ENCODE measurements at places on chromosomes 2 and 18.

DNA sequence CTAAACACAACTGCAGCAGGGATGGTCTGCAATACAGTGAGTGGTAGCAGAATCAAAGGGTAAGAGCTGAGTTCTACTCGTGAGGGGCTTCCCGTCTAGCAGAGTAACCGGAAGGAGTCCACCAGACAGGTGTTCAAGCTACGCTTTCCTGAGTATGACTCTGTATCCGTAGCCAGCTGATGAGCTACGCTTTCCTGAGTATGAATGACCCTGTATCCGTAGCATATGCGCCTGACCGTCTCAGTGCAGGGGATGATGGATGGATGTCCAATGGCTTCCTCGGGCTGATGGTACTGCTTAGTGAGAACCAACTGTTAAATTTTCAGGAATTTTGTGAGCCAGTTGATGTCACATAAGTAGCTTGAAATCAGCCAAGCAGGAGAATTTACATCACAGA lies 244.1 kb upstream of the MYT1L start:
- DNase-seq: no peak

- DNase-seq: no peak
Measured at GRCh38 chr2:223720367-223720766, 117.0 kb downstream of the AP1S3 start.

DNA sequence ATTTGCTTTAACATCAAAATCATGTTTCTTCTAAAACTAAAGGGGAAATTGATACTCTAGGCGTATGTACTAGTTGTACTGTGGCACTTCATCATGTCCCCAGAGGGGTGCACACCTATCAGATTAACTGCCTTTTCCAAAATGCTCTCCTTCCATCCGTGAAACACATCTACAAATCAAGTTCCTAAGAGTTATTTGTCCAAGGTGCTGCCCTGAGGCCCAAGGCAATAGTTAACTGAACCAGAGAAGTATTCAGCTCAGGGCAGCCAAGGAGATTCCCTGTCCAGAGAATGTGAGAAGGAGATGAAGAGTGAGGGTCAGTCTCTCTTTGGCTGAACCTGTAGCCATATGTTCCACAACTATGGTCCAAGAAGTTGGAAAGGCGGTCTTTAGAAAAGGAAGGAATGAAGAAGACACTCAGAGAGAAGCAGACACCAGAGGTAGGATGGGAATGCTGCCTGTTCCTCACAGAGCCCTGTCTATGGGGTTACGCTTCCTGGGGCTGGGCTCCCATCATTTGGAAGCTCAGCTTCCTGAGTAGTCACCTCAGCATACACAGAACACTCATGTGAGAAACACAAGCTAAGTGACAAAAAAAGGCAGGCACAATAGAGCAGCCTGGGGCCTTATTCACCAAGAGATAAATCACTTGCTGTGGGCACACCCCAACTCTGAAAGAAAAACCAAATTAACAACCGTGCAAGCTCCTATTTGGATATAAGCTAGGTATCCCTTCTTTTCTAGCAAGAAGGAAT lies 55.6 kb downstream of the ANKRD44 start:
- no peak for DNase-seq

- DNase-seq: no peak
Measured at GRCh38 chr18:11310476-11311086, 161.2 kb upstream of the PIEZO2 start.

DNA sequence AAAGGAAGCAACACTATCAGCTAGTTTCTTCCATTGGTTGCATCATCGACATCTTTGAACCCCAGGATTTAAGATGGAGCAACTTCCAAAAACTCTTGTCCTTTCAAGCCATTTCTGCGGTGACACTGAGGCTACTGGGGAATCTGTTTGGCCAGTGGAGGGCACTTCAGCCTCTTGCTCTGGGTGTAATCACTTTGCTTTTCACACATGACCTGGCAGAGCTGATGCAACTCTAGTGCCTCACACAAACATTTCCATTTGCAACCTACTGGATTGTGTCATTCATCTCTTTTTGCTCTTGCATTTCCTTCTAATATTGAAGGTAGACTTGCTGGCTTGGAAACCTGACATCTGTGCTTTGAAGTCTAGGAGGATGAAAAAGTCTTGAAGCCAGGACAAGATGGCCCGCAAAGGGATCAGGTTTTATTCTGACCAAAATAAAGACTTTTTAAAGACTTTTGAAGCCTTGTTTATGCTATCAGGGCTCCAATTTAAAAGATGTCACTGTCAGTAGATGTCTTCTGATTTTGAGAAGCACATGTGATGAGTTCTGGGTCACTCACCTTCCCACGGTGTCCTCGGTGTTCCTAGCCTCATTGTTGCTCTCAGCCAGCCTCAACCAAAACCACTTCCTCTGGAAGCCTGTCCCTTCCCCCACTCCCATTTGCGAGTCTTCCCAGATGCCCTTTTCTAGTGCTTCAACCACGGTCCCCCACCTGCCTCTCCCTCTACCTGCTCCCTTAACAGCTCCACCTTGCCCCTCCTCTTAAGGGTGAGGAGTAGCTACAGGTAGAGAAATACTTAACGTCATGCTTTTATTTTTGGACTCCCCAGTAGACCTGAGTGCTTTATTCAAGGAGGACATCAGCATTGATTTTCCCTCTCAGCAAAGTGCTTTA lies 69.7 kb upstream of the KCNE4 start:
- DNase-seq: no peak

- DNase-seq: no peak
Measured at GRCh38 chr2:168107322-168107721, 140.1 kb downstream of the STK39 start.

GRCh38 chr2:238667008-238667407 lies 180.9 kb upstream of the TWIST2 start:
- DNase-seq: no peak

GRCh38 chr18:48711651-48712486 lies 173.0 kb downstream of the CTIF start:
- DNase-seq: no peak

DNA sequence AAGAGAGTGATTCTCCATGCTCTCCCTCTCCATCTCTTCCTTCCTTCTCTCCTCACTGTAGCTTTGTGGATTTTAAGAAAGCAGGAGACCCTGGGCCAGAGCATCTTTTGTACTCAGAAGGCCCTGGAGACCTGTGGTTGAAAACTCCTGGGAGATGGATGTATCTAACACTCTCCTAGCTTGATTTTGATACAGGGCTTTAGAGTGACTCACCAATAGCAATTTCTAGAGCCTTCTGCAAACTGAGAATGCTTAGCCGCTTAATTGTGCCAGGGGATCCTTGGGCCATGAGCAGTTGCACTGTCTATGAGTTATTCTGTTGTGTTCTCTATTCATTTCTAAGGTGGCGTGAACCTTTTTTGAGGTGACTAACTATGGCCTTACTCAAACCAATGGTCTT lies 17.7 kb downstream of the HOXD1 start:
- DNase-seq: no peak

- no peak for DNase-seq
Measured at GRCh38 chr18:58758606-58759005, 87.3 kb downstream of the MALT1 start.

DNA sequence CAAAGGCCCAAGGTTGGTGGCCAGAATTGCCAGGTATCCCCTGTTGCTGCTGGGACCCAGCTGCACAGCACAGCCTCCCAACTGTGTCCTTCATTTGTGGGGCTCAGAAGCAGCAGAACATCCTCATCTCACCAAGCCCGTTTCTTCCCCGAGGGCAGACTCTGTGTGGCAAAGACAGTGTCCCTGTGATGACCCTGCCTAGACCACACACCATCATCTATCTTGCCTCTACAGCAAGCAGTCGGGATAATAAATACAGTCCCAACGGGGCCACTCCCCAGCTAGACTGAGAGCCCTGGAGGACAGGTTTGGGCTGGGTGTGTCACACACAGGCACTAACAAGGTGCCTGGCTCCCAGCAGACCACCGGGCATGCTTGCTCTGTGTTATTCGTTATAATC lies 93.4 kb downstream of the PTGR3 start:
- DNase-seq: no peak

- DNase-seq: no peak
Measured at GRCh38 chr18:11316546-11316945, 167.2 kb upstream of the PIEZO2 start.

DNA sequence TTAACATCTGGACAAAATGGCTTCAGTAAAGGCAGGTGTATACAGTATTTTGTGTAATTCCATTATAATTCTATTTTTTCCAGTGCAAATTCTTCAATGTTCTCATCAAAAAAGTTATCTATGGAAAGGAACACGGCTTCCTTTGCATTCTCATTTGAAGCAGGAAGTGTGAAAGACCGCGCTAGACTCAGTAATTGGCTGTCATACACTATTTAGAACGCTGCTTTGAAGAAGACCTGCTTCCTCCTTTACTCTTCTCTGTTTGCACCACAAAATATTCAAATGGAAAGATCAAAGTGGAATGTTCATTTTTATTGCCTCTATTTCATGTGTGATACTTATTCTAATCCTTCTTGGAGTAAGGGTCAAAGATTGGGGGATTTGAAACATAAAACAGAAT lies 883.7 kb downstream of the TSN start:
- DNase-seq: no peak

DNA sequence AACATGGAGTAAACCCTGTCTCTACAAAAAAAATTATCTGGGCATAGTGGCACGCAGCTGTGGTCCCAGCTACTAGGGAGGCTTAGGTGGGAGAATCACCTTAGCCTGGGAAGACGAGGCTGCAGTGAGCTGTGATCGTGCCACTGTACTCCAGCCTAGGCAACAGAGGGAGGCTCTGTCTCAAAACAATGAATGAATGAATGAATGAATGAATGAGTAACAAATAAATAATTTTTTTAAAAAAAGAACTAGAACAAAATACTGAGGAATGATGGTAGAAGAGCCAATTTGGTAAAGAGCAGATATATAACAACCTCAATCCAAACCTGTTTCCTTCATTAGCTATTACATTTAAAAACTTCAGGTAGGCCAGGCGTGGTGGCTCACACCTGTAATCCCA lies 60.1 kb downstream of the STRN start:
- no peak for DNase-seq

DNA sequence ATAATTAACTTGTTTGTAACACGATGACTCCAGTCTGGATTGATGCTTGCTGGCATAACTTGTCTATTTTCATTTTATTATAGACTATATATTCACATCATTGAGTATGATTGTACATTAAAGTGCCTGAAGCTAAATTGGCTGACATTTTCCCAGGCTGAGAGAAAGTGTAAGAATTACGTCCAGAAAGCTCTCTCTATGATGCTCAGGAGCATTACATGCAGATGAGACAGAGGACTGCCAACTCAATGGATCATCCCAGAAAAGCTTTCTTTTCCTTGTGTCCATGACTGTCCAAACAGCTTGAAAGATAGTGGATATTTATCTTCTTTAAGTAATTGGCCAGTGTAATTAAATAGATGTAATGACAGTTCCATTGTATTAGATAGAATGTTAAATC lies 1372.2 kb upstream of the TMEFF2 start:
- no peak for DNase-seq

- no peak for DNase-seq
Measured at GRCh38 chr2:48412443-48413250, 117.3 kb upstream of the STON1 start.

DNA sequence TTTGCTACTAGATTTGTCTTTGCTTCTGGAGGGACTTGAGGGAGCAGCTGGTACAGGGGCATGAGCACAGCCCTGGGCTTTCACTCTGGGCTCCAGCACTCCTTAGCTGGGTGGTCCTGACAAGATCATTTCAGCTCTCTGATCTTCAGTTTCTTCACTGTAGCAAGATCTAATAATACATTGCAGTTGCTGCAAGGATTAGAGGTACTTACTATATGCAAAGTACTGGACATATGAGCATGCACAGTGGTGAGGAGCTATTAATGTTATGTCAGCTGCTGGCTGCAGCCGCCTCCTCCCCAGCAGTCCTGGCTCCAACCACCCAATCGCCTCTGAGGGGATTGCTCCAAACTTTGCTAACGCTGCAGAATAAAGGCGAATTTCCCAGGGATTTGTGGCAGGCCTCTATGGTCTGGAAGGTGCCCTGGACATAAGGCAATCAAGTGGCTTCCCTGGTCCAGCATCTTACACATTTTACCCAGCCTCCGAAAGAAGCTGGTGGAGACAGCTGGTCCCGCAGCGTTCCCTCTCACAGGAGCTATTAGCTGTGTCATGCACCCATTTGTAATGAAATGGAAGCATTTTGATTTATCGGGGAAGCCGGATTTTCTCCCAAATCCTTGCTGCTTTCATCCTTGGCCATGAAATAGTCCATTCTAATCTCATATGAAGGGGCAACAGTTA lies 96.7 kb downstream of the RHOB start:
- DNase-seq: no peak

GRCh38 chr2:143697744-143698143 lies 568.5 kb downstream of the ARHGAP15 start:
- no peak for DNase-seq

- no peak for DNase-seq
Measured at GRCh38 chr2:216131175-216131926, 22.2 kb downstream of the XRCC5 start.

- no peak for DNase-seq
Measured at GRCh38 chr2:65092791-65093190, 36.6 kb downstream of the CEP68 start.

DNA sequence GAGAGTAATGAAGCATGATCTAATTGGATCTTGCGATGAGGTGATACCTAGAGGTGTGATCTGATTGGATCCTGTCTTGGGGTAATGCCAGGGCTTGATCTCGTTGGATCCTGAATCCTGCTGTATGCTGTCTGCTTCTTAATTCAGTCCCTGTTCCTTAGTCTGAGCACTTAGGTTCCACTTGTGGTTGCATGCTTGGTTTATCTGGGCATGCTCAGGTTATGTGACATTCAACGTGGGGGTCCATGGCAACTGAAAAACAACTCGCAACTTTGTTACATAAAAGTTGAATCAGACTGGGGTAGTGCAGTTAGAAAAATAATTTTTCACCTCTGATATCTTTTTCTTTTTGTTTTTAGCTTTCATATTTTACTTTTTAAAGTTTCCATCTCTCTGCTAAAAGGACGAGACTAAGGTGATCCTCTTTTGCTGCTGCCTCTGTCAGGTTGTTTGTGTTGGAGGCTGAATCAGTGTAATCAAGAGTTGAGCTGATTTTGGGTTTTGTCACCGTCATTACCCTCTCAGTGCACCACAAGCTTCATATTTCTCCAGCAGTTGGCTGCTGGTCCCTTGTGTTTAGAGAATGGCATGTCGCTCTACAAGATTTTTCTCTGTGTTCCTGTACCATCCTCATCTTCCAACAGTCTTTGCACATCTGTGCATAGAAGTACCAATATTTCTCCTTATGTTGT lies 67.9 kb downstream of the NCOA1 start:
- no peak for DNase-seq

DNA sequence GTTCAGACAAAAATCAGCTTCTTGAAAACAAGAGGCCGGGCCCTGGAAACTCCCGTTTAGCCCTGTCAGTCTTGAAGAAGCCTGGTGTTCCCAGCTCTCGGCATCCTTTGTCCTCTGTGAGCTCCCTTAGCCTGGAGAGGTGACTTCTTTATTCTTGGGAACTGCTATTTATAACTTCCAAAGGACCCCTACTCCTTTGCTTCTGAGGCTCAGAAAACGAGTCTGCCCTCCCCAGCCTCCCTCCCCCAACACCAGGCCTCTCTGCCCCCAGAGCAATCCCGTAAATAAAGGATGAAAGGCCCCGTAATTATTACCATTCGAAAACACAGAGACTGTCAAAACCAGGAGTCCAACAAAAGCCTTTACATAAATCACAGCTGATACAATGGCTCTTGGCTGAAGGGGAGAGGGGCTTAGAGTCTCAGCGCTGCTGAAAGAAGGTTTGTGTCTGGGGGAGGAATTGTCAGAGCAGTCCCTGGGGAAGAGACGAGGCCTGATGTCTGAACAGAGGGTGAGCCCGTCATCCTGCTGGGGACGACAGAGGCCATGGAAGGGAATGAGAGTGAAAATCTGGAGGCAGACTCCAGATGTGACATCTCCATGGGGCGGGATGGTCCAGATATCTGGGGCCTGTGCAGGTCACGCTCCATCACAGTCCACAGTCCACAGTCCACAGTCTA lies 283.0 kb downstream of the MYCN start:
- no peak for DNase-seq

All from T-helper 9 cell (primary cell).